ENCODE measurements at places on chromosomes 5 and 9.

DNA sequence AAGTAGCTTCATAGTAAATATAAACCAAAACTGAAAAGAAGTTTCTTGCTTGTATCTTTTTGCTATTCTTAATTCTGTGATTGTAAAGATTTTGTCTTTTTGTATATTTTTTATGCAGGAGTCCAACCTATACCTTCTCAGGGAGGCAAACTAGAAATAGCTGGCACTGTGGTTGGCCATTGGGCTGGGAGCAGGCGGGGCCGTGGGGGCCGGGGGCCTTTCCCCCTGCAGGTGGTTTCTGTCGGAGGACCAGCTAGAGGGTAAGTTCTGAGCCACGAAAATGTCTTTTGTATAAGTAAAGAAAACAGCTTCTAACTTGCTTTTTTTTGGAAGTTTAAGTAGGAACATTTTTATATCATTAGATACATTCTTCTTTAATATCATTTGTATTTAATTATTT is 15.4 kb upstream of the PHF2 start:
- DNase-seq: no peak

DNA sequence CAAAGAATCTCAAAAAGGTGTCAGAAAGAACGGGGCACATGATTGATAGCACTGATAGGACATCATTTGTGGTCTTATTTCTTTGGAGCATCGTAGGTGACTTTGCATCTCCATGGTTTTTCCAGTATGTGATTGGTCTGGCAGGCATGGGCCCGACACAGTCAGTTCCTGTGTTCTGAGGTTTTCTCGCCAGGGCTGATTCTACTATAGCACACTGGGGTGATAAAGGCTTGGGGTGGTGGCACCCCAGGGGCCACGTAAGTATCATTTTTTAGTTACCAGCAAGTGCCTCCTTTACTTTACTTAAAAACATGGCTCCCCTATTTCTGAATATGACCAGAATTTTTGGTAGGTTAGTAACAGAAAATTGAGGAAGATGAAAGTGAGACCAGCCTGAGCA is 202.7 kb downstream of the RFK start:
- no peak for DNase-seq

DNA sequence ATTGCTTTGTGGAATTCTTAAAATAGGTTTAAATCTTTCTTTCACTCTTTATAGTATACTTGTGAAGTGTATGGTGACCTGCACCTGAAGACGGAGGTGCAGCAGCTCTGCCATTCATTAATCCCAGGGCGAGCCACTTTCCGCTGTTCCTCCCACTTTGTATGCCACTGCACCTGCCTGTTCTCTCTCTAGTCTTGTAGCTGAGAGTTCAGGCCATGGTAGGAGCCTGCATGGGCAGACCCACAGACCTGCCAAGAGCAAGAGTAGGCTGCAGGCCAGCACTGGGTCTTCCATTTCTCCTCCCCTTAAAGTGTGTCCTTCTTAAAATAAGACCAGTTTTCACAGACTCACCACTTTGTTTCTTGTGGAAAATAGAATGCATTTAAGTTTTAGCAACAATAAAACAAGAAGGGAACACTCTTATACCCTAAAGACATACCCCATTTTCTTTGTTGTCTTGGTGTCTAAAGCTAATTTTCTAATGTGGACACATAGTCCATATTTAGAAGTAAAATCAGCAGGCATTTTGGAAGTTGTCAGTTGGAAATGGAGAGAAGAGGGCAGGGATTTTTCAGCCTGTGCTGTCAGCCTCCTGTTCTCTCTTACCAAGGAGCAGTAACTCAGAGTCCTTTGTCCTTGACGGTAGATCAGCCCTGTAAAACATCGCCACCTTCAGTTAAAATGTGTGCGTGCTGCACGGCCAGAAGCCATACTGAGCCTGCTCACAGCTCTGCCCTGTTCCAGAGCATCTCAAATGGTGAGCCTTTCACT is 103.2 kb downstream of the SNCAIP start:
- DNase-seq: peak; percentile 23

DNA sequence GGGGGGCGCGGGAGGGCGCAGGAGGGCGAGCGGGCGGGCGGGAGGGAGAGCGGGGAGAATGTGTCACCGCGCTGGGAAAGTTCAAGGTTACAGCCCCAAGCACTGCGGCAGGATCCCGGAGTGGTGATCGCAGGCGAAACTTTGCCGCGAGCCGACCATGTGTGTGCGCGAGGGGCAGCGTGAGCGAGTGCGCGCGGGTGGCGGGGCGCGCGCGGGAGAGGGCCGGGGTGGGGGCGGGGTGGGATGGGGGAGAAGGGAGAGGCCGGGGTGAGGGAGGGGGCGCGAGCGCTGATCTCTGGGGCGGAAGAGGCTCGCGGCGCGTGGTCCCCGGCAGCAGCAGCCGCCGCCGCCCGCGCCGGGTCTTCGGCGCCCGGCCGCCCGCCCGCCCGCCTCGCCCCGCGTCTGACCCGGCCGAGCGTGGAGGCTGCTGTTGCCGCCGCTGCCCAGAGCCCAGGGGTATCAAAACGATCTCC is at the start of gene NFIB:
NFIB (minus strand) TSS at position 191 of the 473 bp plus-strand sequence. CDS start 630 bp downstream, outside the sequence.
- no peak for DNase-seq

DNA sequence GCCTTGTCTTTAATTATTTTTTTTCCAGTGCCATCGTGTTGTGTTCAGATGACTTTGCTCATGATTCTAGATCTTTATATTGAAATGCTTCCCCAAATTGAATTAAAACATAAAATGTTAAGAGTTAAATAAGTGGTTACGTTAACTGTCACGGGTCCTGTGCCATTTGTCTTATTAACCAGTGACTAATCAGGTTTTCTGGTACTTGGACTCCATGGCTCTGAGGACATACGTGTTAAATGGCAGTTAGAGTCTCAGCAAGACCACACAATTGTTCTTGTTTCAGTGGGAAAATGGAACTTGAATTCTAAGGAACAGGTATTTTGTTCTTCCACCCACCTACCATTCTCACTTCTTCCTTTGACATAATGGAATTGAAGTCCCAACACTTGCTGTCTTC is 32.8 kb downstream of the ENTREP1 start:
- DNase-seq: no peak

GRCh38 chr9:128724744-128725211 is 851 bp upstream of the ZDHHC12 start:
- no peak for DNase-seq

- DNase-seq: no peak
Observed at GRCh38 chr9:130890870-130891687, 5.5 kb downstream of the QRFP start.

- DNase-seq: no peak
Observed at GRCh38 chr9:34419716-34420504, 38.5 kb downstream of the FAM219A start.

DNA sequence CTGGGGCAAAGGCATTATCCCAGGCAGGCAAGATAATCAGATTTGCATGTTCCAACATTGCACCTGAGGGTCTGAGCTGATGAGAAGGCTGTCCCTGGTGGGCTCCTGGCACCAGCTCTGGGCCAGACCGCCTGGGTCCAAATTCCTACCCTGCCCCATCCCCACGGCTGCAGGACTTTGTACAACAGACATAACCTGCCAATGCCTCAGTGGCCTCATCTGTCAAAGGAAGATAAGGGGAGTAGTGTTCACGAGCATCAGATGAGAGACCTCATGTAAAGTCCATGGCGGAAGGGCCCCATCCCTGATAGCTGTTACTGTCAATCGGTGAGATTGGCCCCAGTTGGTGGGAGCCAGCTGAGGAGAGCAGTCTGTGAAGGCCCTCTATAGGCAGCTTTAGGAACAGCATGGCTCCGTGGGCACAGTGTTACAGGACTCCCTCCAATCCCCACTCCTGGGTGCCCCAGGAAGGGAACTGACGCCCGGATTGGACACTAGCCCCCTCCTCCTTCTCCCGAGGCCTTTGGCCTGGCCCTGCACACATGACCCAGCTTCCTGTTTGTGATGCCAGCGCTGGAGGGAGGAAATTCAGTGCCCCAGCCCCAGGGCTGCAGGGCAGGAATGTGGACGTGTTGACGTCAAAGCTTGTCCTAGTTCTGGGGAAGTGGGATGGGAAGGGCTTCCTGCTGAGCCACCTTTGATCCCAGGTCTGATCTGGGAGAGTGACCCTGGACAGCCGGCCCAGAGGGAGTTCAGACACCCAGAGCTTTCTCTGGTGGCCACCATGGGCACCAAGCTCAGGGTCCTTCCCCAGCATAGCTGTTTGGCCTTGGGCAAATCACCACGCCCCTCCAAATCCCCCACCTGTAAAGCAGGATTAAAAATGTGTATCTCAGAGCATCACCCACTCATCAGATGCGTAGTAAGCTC is 56.2 kb downstream of the DUSP1 start:
- no peak for DNase-seq

- no peak for DNase-seq
Observed at GRCh38 chr9:82894961-82895821, 167.8 kb downstream of the RASEF start.

GRCh38 chr5:173578947-173579615 is 37.4 kb downstream of the BOD1 start:
- no peak for DNase-seq

DNA sequence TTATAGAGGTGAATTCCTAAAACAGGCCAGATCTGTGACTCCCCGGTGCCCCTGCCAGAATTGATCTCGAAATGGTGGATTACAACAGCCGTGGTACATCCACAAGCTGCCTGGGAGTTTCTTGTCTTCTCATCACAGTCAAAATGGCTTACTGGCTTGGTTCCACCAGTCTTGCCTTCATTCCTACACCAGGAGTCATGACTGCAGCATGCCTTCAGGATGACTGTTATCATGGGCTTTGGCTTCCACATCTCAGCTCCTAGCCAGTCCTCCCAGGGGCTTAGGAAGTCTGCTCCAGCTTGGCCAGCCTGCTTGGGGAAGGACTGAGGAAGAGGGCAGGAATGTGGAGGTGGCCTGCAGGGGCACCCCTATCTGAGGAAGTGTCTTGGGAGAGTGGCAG is 132.9 kb upstream of the NR3C1 start:
- peak; percentile 95 for DNase-seq

DNA sequence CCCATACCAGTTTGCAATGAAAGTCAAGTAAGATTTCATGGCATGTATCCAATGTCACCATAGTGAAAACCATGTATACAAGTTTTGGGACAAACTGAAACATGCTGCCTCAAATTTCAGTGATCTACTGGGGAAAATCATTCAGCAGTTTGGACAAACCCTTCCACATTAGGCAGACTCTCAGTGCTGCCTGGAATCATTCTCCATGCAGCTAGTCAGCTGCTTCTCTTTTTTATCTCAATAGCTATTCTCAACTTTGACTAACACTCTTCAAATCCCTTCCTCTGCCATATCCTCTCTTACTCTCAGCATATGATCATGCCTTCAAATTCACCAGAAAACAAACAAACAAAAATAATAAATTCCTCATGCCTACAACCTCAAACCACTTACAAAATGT is 323.3 kb downstream of the MAN2A1 start:
- DNase-seq: no peak

DNA sequence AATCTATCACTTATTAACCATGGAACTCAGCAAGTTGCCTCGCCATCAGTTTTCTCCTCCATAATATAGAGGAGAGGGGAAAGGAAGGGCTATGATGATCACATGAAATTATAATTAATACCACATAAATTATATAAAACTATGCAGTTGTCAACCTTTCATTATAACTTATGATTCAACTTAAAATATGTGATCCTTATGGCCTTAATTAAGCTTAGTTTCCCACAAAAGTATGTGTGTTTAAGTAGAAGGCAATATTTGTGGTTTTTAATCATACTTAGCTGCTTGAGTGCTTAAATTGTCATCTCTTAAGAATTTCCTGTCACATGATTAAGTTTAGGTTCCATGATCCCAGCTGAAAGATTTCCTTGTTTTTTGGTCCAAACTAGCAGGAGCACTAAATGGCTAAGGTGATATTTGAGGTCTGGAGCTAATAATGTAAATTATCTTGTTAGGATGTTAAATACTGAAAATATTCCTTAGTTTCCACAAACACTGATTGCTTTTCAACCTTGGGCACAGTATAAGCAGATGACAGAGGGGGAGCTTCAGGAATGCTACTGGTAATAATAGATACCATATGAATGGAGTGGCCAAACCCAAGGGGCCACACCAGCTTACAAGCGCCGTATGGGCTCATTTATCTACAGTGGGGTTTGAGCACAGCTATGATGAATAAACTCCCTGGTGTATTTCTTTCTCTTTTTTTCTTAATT is 26.4 kb upstream of the F2R start:
- DNase-seq: peak; percentile 69

DNA sequence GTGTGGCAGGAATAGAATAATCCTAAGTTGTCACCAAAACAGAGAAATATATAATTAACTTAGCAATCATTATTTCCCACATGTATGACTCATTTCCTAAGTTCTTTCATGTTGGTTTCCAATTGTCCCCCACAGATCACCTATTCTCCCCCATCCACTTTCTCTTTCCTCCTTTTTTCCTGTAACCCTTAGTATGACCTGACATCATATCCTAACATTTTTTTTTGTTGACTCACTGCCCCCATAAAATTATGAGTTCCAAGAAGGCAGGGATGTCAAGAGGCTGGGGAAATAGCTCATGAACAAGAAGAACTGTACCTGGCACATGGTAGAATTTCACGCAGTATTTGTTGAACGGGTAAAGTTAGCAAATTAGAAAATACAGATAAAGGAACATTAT is 186.7 kb downstream of the DCP2 start:
- DNase-seq: no peak

- DNase-seq: no peak
Observed at GRCh38 chr9:84939774-84940173, 270.2 kb downstream of the NTRK2 start.

GRCh38 chr5:155953335-155953734 is 373.6 kb upstream of the SGCD start:
- DNase-seq: no peak

DNA sequence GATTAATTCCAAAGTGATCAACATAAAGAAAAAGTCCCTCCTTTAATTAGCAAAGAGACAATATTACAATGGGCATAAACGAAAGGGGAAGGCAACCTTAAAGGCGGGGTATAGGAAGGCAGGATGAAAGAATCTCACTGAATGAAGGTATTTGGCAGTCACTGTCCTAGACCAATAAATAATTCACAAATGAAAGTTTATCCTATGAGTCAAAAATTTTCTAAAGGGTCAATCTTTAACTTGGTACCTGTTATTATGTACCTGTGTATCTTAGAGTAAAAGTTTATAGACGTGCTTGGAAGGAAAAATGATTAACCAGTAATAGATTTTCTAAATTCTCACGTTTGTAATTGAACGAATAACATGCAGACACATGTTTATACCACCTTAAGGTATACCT is 945.8 kb upstream of the DMAC1 start:
- DNase-seq: no peak

DNA sequence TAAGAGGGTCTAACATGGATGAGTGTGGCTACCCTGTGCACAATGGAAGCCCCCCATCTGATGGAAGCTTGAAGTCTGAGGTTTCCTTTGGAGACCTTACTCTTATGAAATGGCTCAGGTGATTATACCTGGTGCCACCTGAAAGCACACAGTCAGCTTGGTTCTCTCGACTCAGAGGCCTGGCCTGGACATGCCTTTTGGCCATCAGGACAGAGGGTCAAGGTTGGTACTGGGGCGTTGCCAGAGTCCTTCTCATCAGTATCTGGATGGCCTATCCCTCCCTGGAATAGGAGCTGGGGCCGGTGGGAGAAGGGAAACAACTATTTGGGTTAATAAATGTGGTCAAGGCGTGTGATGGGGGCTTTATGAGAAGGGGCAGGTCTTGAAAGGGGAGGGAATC is 48.9 kb downstream of the COL27A1 start:
- no peak for DNase-seq

Measured in skeletal muscle cell (primary cell).